ENCODE measurements at places on chromosomes 2 and 18.
A peak's percentile ranks its signal among the peaks of the same experiment; 100 is the strongest.

DNA sequence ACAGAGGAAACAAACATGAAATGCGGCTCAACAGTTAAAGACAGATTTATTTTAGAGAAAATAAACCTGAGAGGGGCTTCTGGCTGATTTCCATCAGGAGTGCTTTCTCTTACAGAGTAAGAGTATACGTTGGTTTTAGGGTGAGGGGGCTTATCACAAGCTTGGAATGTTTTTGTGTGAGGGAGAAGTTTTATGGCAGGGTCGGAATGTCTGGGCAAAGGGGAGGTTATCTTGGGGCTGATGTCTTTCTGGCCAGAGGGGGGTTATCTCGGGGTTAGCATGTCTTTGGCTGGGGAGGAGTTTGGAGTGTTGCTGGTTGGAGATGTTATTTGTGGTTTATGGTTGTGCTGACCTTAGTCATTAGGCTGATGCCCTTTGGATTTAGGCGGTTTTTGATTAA lies 22.1 kb downstream of the PTRHD1 start:
- DNase-seq, result no peak

DNA sequence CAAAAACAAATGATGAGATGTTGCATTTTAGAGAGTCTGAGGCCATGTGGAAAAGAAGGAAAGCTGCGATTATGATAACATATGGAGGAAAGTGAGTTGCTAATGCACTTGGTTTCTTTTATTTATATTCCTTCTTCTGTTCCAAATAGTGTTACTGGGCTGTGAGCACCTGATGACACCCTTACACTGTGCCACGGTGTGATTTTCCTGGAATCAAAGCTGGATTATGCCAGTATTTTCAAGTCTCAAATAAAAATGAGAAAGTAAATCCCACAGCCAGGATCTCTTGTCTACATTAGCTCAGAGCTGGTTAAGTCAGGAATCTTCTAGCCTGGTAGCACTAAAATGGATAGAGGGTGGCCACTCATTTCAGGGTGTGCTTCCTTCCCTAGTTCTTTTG lies 670.8 kb downstream of the TDRD15 start:
- no peak for DNase-seq

GRCh38 chr18:41681138-41681880 lies 273.7 kb upstream of the PIK3C3 start:
- DNase-seq, result no peak

DNA sequence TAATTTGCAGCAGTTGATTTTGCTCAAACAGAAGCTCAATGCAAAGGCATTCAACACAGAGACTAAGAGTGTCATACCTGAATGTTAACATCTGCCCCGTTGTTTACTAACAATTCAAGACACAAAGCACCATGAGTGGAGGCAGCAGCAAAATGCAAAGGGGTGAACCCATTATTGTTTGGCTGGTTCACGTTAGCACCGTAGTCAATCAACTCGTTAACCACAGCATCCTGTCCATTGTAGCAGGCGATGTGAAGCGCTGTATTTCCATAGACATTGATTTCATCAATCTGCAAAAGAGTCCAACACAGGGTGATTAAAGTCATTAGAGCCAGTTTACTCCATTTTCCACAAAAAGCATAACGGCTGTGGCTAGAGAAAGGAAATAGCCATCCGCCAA lies 189.3 kb downstream of the ANKRD44 start:
- DNase-seq, result no peak

- no peak for DNase-seq
These were observed 73.7 kb upstream of the TGFA start for GRCh38 chr2:70627211-70627898.

- DNase-seq, result no peak
These were observed 68.7 kb downstream of the MYL12B start for GRCh38 chr18:3330622-3331021.

DNA sequence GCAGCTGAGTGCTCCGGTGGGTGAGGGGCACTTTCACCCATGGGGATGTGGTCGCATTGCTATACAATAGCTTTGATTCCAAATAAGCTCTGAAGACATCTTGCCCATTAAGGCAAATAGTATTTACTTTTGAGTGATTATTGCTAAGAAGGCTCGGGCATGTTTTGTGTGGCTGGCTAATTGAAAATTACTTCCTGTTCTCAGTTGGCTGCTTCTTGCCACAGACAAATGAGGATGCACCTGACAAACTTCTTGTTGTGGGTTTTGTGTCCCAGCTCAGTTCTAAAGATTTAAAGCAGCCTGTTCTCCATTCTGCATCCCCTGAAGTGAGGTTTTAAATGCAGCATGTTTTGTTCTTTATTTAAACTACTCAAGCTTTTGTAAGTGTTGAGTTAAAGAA lies 88.3 kb downstream of the KCNS3 start:
- no peak for DNase-seq

GRCh38 chr2:228703152-228703551 lies 521.7 kb upstream of the SPHKAP start:
- DNase-seq, result no peak

GRCh38 chr2:44802777-44803424 lies 138.6 kb upstream of the SIX3 start:
- DNase-seq, result no peak

GRCh38 chr2:66543257-66543767 lies 108.4 kb downstream of the MEIS1 start:
- no peak for DNase-seq

DNA sequence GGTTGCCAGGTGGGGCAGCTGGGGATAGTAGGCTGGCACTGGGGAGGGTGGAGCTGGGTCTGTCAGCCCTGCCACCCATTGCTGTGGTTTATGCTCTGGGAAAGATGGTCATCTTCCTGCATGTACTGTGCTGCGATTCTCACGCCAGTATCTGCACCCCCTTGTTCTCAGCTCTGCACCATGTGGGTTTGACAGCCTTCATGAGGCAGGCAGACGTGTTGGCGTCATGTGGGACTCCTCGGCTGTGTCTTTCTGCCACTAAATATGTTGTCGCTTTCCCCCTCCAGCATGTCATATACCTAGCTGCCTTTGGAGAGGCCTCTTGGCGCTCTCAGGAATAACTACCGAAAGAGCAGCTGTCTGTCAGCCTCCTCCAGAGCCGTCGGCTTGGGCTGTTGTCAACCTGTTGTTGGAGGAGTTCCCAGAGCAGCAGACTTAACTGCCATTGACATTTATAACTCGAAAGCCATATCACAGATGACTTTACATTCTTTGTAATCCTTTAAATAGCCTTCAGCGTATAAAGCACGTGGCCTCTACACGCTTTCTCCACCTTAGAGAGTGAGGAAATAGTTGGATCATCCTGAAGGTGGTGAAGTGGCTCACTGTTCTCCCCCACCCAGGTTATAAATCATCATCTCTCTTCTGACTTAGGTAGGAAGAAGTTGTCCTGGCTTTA lies 80.4 kb upstream of the MGAT5 start:
- DNase-seq, result no peak

DNA sequence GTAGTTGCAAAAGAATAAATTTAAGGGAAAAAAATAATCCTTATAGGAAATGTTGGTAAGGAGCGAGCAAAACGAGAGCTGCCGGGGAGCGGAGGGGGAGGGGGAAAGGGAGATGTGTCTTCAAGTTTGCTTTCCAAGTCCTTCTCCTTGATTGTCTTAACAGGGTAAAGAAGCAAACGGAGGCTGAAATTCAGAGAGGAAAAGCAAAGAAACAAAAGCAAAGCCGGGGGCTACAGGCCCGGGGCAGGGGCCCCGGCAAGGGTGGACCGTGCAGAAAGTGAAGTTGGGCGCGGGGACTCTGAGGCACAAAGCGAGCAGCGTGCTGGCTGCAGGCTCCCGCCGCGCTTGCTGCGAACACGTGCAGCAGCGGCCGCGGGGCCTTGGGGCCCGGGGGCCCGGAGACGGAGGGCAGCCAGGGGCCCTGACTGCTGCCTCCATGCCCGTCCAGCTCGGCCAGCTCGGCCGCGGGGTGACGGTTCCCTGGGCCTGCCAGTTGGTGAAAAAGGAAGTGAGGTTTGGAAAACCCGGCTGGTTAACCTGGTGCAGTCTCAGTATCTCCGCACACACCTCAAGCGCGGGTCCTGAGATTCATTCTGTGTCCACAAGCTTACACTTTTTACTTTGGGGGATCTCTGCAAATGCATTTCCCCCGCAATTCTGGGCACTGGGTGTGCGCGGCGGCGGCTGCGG lies 4.1 kb downstream of the BCL11A start:
- DNase-seq, result peak; percentile 53

DNA sequence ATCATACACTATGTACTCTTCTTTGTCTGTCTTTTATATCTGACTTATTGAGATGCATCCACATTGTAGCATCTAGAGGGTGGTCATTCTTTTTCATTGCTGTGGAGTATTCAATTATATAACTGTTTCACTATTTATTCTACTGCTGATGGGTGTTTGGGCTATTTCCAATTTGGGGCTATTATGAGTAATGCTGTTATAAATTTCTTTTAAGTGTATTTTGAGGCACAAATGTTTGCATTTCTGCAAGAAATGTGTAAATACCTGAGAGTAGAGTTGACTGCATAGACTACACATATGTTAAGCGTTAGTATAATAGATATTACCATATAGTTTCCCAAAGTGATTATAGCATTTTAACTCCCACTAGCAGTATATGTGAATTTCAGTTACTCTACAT lies 26.9 kb upstream of the PPP1R1C start:
- no peak for DNase-seq

- no peak for DNase-seq
These were observed 60.6 kb downstream of the PTPN4 start for GRCh38 chr2:119820275-119820674.

- DNase-seq, result no peak
These were observed 287.6 kb downstream of the CAMKMT start for GRCh38 chr2:44649381-44649780.

- DNase-seq, result peak; percentile 2
These were observed 97.9 kb upstream of the NOL4 start for GRCh38 chr18:34322365-34323289.

DNA sequence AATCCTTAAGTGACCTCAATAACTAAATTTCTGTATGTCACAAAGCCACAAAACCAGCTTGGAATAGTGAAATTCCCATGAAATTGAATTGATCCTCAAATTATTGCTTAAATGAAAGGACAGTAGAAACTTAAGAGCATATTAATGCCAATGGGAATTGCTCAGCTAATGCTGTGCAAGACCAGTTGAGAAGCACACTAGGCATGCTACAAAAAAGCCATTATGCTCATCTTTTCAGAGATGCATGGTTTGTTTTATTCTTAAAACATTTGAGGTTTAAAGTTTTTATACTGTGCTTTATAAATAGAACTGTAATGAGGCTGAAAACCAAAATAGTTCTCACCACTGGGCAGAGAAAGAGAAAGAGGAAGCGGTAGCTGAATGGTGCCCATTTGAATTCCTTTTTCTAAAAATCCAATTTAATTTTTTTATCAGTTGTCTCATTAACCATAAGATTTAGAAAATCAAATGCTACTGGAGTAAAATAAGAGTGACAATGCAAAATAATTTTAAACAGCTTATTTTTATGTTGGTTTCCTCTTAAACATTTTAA lies 98.6 kb downstream of the LNPK start:
- no peak for DNase-seq

- peak; percentile 26 for DNase-seq
These were observed 6.1 kb upstream of the LBH start for GRCh38 chr2:30225131-30225762.

DNA sequence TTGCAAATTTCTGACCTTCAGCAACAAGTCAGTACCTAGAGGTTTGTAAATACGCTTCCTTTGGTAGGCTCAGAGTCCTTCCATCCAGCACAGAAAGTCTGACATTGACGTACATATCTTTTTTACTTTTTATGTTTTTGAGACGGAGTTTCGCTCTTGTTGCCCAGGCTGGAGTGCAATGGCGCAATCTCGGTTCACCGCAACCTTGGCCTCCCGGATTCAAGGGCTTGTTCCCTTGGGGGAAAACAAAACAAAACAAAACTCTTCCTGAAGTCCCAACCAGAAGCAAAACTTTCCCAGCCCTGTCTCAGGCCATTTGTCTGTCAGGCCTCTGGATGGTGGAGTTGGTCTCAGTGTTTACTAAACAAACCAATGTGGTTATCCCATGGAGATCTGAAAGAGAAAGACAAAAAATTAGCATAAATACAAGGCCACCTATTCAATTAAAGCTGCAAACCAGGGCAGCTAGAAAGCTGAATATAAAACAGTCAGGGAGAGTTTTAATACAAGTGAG lies 29.6 kb upstream of the ATL2 start:
- DNase-seq, result no peak

GRCh38 chr18:70158992-70159717 lies 46.3 kb downstream of the RTTN start:
- no peak for DNase-seq

DNA sequence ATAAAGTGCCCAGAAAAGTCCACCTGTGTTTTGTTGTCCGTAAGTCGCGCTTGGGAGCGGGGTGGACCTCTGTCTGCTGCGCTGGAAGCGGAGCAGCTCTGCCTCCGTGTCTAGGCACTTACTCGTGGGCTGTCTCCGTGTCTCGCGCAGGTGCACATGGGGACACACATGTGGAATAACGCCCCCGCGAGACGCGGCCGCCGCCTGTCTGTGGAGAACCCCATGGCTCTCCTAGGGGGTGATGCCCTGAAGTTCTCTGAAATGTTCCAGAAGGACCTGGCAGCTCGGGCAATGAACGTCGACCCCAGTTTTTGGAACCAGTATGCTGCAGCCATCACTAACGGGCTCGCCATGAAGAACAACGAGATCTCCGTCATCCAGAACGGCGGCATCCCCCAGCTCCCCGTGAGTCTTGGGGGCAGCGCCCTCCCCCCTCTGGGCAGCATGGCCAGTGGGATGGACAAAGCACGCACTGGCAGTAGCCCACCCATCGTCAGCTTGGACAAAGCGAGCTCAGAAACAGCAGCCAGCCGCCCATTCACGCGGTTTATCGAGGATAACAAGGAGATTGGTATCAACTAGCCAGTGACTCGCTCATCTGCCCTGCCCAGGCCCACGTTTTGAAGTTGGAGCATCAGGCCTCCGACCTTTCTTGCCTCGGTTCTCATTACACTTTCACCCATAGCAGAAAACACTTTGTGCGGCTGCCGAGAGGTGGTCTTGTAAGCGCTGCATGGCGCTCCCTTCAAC lies 17.3 kb downstream of the SALL3 start:
- no peak for DNase-seq

GRCh38 chr2:160194946-160195345 lies 5.1 kb downstream of the ITGB6 start:
- no peak for DNase-seq

- DNase-seq, result no peak
These were observed 128.5 kb upstream of the RAB12 start for GRCh38 chr18:8480506-8481328.

DNA sequence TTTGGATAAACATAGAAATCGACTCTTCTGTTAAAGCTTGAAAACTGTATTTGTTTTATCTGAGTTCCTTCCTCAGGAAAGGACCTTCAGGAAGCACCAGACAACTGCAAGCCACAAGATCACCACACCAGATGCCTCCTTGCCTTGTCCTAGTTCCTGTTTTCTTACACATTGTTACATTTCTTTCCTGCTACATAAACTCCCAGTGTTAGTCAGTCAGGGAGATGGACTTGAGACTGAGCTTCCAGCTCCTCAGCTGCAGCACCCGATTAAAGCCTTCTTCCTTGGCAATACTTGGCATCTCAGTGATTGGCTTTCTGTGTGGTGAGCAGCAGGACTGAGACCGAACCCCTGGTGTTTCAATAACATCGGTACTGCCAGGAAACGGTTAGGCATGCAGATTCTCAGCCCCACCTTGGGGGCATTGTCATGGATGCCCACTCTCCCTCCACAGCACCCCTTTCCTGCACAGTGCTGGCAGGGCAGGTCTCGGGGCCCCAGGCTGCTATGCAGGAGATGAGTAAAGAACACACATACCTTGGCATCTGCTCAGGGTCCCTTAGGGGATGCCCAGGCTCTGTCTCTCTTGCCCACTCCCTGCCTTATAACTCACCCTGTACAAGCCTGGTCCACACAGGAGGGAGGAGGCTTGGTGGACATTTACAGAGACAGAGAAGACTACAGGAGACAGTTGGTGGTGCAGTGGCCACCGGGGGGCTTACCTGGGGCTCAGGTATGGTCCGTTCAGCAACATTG lies 32.6 kb downstream of the ANKMY1 start:
- no peak for DNase-seq

Data from inflammatory macrophage treated with lipopolysaccharide for 1 hour (primary cell).